ENCODE measurements at places on chromosomes 6 and 20.

DNA sequence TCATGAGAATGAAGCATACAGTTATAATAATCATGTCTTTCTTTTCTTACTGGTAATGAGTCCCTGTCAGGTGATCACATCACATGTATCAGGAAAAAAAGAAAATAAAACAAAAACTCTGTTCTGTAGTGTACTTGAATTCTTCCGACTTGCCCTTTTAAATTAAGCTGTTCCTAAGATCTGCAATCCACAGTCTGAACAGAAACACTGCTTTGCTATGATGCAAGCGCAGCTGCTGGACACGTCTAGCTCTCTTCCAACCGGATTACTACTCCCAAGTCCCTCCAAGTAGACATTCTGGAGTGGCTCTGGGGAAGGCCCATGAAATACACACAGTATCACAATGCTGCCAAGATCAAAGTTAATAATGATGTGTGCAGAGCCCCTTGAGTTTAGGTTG is 83.7 kb downstream of the FYN start:
- DNase-seq = no peak

DNA sequence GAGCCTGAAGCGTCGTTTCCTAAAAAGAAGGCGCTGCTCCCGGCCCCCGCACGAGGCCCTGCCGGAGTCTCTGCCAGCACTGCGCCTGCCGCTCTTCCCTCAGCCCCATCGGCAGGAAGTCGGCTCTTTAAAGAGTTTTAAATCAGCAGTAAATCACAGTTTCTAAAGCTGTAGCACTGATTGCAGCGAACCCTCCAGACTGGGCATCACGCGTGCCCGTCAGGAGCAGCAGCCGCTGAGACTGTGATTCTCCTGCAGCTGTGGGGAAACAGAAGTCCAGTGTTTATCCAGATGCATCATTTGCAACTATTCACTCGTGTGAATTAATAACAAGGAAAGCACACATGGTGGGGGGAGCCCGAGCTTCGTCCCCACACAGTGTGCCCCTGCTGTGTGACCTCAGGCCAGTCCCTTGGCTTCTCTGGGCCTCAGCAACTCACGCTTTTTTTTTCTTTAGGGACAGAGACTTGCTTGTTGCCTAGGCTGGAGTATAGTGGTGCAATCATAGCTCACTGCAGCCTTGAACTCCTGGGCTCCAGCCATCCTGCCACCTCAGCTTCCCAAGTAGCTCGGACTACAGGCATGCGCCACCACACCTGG is 28.3 kb downstream of the DLL1 start:
- DNase-seq = no peak

DNA sequence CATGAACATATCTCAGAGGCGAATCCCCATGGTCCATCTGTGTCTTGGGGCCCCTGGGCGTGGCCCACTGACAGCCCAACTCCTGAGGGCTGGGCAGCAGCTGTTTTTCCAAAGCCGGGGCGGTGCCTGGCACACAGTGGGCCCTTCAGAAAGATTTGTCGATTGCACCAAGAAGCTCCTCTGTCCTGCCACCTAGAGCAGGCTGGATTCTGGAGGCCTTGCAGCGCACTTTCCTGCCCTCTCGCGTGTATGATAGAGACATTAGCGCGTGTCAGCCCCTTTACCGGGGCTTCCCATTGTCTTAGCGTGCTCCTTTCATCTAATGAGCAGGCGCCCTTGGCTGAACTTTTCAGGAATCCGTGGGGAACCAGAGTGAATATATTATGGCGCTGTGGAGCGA is 45.4 kb downstream of the CDH4 start:
- no peak for DNase-seq

DNA sequence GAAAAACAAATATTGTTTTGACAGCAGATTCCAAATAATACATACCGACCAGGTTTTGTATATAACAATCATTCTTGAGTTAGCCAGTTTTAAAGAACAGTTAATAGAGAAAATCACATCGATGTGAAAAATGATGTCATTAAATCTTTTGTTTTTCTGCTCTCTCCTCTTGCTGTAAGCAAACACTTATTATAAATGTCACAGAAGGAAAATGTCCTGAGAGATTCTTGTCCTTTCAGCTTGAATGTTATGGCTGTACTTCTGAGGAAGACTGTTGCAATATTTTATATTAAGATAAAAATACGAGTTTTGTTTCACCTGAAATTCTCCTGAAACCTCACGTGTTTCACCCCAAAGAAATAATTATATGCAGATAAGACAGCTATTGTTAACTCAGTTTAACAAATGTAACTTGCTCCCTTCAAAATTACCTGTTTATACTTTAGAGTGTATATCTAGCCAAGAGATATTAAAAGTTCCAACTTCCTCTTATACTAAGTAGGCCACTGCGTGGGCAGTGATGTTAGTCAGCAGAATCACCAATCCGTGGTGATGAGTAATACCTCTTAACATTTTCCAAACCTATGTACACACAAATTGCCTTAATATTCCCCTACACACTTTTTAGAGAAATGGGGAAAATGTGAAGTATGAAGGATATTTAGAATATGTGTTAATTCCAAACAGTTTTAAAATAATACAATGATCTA is 1111.4 kb upstream of the CITED2 start:
- DNase-seq = no peak

DNA sequence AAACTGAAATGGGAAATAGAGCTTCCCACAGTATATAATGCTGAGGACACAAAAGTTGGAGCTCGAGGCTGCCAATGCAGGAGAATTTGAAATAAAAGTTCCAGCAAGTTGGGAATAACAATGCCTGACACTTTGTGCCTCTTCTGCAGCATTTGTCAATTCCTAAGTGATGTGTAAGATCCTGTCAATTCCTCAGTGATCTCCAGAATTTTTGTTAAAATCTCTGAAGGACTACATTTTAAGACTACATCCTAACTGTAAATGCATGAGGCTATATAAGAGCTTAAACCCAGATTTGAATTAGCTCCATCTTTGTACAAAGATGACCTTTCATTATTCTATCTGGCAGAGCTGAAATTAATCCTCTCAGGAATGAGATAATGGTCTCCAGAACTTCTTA is 208.2 kb downstream of the COL12A1 start:
- DNase-seq = no peak

Data from activated naive CD8-positive, alpha-beta T cell treated with anti-CD3 and anti-CD28 coated beads, Interleukin-2, amount 50 U/mL, for 16 hours (primary cell).